Activated CD8-positive, alpha-beta memory T cell treated with anti-CD3 and anti-CD28 coated beads for 1 hour (primary cell): ENCODE measurements at places on chromosomes 7 and 10.

DNA sequence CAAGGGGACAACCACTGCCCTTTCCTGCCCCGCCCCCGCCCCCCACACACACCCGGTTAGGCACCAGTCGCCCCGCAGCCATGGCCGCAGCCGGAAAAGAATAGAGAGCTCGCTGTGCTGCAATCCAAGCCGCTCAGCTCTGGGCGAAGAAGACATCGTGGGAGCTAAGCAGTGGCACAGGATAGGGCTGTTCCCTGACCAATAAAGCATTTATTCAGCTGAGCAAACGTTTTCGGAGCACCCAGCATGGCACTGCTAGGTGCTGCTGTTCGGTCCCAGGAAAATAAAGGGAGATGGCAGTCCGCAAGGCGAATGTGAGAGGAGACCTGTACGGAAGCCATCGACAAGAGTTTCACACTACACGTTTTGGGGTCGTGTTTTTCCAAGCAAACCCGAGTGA is 18.3 kb downstream of the SKIDA1 start:
- no peak for DNase-seq

- DNase-seq = no peak
Measured at GRCh38 chr7:48636391-48637015, 287.8 kb upstream of the CDC14C start.

DNA sequence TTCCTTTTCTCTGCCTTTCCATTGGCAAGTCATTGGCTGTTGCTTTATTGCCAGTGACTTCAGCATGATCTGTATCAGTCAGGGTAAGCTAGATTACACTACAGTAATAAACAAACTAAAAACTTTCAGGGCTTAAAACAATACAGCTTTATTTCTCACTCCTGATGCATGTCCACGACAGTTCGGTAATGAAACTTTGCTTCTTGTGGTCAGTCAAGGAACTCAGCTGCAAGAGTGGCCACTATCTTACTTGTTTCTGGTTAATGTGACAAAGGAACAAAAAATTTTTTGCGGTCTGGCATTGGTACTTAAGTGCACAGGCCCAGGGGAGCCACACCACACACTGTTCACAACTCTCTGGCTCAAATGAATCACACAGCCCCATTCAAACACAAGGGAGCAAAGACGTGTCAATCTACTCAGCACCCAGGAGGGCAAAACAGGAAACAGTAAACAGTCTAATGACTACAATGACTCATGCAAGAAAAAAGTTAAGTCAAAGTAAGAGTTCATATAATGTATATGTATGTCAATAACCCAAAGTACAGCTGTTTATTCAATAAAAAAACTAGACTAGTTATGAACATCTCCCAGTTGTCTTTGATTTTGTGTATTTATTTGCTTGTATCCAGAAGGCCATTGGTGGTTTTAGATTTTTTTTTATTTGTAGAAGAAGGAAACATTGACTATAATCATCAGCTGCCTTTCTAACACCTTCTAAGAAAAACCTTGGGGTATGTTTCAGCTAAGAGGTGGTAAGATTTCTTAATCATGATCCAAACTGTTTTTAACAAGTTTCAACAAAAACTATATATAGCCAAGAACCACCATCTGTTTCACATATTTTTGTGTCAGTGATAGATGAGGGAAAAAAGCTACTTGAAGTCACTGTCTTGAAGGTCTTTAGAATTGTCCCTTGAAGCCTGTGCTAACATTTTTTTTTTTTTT is 134.4 kb upstream of the FAM3C start:
- no peak for DNase-seq

GRCh38 chr7:113764401-113765035 is 154.3 kb downstream of the PPP1R3A start:
- DNase-seq = no peak

DNA sequence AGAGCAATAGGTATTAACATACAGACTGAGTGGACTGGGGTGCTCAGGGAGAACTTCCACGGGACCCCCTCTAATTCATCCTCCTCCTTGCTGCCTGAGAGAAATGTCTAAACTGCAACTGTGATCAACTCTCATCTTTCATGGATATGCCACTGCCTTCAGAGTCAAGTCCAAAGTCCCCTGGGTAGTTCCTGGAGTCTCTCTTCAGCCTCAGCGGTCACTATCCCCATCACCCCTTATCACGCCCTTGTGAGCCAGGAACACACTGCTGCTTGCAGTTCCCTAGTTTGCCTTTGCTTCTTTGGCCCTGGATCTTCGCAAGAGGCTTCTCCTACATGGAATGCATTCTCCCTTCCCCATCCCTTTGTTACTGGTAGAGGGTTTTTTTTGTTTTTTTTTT is 58.7 kb upstream of the AUTS2 start:
- no peak for DNase-seq

GRCh38 chr7:101428093-101428866 is 65.6 kb downstream of the COL26A1 start:
- no peak for DNase-seq

DNA sequence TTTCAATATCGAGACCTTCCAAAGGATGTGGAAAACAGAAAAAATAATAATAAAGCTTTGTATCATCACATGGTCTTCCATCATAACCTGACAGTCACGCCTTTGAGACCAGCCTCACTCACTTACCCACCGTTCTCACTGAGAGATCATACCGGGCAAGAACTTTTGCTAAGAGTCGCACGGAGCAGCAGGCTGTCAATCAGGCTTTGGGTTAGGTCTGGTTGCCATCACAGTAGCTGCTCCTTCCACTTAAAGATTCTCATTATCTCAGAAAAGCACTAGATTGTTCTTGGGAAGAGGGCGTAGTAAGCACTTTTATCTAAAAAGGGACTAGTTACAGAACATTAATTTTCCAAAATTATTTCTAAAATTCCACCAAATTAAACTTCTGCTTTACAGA is 2.0 kb downstream of the RELN start:
- DNase-seq = no peak

GRCh38 chr7:2230226-2230625 is 2.5 kb downstream of the MAD1L1 start:
- no peak for DNase-seq

DNA sequence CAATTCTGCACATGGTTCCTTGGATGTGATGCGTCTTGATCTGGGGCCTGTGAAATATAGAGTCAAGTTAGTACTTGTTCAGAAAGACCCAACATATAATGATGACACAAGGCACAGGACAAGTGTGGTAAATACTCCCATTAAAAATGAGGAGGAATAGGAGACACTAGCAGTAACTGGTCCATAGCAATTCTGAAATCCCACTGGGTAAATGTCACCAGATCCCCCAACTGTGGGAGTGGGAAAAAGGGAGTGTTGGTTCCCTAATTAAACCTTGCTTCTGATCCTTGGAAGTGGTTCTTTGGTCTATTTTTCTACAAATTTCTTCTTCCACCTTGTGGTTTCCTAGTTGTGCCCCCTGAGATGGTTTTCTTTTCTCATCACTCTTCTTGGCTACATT is 62.5 kb upstream of the NRP1 start:
- no peak for DNase-seq

DNA sequence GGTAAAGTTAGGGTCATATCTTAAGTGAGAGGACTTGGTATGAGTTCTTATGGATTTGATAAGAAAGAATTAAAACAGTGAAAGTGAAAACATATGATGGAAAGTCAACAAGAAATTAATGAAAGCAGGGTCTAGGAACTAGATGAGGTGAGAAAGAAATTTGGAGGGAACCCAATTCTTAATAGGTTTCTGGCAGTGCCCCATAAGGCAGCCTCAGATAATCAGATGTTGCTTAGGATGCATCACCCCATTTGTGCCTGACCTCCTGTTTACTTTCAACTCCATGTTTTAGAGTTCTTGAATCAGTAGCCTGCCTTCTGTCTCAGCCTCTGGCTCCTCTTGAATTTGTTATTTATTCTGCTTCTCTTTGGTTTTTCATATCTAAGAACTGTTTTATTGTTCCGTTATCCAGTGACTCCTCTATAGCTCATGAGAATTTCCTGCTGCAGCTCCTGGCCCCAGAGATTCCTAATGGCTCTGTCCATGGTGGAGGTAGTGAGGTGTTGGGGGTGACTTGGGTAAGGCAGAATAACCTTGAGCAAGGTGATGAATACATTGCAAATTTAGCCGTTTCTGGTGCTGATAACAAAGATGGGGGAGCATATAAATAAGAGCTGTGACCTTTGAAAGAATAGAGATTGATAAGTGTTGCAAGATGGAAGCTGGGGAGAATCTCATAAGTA is 17.6 kb downstream of the ITGB8 start:
- DNase-seq = no peak

GRCh38 chr10:64658528-64658927 is 1137.3 kb downstream of the REEP3 start:
- no peak for DNase-seq

DNA sequence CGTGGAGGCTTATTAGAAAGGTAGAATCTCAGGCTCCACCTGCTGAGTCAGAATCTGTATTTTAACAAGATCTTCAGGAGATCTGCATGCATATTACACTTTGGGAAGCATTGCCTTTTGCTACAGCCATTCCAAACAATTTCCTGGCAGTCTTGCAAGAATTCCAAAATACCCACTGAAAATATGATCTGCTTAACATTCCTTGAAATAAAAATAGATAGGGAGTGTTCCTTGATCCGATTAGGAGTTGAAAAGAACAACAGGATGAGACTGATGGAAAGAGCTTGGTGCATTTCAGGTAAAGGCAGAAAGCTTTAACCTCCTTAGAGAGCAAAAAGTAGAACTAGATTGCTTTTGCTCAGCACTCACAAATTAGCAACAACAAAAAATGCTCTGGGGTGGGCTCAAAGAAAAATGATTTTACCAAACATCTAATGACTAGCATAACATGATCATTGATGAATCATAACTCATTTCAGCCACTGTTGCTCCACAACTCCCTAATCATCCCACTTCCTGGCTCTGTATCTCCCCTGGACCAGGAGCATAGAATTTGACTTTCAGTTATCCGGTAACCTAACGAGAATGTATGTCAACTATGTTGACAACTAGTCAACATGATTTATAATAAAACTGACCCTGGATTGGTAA is 115.2 kb downstream of the RNLS start:
- no peak for DNase-seq

DNA sequence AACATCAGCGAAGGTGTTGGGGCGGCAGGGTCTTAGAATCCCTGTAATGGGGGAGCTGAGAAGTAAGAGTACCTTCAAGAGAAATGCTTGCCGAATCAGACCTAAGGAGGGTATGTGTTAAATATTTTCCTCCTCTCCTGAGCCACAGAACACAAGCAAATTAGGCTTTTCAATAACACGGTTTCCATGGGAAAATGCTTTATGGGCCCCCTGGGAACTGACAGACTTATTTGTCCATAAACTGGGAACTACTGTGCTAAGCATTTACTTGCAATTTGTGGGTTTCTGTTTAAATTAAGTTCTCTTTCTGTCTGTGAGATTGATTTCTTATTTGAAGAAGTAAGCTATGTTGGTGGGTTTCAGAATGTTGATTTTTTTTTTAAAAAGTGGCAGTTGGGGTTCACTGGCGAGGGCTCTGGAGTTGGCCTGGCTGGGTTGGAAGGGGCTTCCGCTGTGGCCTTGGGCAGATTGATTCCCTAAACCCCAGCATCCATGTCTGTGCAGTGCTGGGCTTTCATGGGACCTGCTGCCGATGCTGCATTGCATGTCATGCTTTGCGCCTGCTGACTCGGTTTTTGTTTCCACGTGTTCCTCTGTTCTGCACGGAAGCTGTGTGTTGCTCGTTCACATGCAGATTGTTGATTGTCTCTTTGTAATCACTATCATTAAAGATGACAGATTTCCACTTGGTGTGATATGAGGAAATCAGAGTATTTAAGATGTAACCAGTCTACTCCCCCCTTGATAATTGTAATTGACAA is 7.2 kb downstream of the RBM17 start:
- no peak for DNase-seq

DNA sequence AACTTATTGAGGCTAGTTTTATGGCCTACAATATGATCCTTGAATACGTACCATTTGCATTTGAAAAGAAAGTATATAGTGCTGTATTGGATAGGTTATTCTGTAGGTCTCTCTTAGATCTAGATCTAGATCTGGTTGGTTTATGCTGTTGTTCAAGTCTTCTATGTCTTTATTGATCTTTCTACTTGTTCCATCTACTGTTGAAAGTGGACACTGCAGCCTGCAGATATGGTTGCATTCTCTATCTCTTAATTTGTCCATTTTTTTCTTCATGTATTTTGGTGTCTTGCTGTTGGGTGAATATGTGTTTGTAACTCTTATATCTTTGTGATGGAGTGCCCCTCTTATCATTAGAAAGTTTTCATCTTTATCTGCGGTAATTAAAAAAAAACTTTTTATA is 139.4 kb upstream of the PCDH15 start:
- DNase-seq = no peak

DNA sequence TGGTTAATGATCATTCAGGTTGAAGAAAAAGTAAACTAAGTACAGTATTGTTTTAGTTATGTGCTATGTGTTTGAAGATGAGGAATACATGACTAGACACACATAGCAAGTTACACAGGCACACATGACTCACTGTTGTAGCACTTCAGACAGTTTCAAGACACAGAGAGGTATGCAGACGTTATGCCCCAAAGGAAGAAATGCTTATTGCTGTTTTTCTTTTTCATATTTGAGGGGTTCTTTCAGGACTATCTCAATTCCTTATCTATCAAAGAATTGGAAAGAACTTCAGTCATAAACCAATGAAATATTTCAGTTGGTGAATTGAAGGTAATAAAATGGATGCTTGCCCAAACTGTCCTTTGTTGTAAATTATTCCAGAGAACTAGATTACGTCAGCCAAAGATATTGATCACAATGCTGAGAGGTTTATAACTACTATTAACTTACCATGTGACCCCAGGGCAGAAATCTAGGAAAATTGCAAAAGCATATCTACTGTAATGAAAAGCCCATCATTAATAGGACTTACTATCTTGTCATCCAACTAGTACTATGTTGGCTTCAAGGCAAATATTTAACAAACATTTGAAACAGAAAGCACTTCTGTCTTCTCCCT is 61.2 kb upstream of the CAPZA2 start:
- DNase-seq = no peak

DNA sequence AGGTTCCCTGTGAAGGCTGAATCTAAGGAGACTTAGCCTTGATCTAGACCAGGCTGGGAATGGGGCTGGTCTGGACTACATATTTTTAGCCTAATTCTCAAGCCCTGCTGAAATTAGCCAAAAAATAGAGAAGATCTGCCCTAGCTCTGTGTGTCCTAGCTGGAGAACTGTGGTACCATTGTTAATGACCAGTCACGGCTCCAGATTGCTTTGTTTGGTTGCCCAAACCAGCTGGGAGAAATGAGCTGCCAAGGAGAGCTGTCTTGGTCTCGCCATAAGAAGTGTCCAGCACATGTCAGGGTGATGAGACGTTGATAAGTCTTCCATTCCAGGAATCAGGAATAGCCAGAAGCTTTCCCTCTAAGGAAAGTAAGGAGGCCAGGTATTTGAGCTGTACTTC is 20.7 kb downstream of the GBX1 start:
- DNase-seq = no peak
